SIG-M5 (cell line): ENCODE measurements at places on chromosomes 2 and 18.

GRCh38 chr2:147758821-147759220 lies 86.0 kb upstream of the ACVR2A start:
- DNase-seq: no peak

- DNase-seq: no peak
These were observed 111.7 kb downstream of the CDH2 start for GRCh38 chr18:28065031-28065792.

- DNase-seq: no peak
These were observed 161.9 kb upstream of the CRIM1 start for GRCh38 chr2:36193680-36194079.

DNA sequence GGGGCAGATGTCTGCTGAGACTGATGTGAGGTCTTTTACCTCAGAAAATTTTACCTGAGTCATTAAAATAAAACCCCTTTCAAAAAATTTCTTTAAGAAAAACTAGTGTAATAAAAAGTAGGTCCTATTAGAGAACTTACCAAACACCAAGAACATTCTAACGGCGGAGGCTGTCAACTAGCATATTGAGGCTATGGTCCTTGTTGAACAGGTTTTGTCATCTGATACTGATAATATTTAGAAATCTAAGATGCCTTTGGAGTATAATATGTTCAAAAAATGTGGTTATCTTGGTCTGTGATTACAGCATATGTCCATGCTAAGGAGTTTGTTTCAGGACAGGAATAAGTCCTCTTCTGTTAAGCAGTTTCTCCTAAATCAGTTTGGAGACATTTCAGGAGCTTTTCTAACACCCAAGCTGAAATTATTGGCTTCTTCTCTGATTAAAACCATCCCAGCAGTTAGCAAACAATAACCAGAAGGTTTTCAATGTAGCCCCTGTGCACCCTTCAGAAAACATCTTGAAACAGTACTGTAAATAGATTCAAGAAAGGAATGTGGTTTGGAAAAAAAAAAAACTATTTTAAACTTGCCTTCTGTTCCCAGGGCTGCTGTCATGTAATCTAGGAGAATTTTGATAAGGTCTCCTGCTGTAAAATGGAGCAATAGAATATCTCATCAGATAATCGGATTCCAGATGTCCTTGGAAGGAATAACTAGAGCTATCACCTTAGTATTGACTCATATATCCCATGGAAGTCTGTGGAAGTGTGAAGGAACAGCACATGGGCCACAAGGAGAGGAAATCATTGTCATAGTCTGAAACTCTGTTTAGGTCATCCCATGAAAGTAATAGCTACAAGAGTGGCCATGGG lies 58.7 kb upstream of the B3GNT2 start:
- no peak for DNase-seq

- DNase-seq: no peak
These were observed 13.2 kb upstream of the SLC4A3 start for GRCh38 chr2:219614076-219614860.

DNA sequence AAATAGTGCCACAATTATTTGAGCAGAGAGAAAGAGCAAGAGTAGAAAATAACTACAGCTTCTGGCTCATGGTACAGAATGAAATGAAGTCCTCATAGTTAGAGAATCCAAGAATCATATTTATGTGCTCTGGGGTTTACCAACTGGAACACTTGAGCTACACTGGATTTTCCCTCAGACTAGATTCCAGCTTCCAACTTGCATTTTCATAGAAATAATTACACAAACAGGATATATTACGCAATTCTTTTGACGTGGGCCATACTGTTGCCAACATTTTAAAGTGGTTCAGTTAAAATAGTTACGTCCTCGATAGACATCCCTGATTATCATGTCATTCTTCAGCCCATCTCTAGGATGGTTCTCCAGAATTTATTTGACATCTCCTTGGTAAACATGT lies 129.2 kb downstream of the ETAA1 start:
- DNase-seq: no peak

- DNase-seq: no peak
These were observed 5.2 kb upstream of the CHCHD5 start for GRCh38 chr2:112579241-112579640.

DNA sequence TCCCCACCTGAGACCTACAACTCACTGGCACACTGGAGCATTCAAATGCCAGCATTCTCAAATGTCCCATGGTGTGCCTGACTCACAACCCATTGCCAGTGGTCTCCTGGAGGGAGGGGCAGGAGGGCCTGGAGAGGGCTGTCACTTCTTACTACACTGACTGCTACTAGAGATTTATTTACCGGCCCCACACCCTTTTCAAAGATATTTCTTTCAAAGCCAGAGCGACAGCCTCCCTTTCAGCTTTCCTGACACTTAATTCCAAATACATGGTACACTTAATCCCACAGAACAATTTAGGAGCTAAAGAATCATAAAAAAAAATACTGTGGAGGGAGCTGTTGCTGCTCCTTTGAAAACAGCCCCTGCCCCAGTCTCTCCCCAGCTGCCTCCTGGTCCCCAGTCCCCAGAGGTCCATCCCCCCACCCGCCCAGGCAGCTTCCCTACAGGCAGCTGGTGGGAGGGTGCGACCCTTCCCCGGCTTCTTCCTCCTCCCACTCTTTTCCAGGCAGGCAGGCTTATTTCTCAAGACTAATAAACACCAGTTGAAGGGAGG lies 129.1 kb upstream of the SMAD2 start:
- DNase-seq: no peak
